Left ventricle myocardium superior (tissue), 1 donor: ENCODE measurements at places on chromosomes 3 and 15.

GRCh38 chr15:40891810-40892446, 2.3 kb upstream of the VPS18 start:
- DNase-seq, result no peak

- no peak for DNase-seq
These were observed 55.8 kb upstream of the IGF2BP2 start for GRCh38 chr3:185880600-185880999.

GRCh38 chr3:155991847-155992246, 121.4 kb downstream of the GMPS start:
- DNase-seq, result no peak

DNA sequence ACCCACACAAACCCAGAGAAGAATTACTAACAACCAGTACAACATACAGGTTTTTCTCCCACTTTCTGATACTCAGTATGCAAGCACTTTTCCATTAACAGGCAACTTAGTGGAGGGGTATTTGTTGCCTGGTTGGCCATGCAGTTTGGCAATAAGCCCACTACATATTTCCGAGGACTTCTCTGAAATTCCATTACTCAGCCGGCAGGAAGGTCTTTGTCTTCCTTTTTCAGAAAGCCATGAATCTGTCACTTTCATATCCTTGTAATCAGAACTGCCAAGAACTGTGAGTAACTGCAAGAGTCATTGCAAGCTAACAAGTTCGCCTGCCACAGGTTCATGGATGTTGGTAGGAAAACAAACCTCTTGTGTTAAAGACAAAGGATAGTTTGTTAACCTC, 422.3 kb upstream of the ROBO1 start:
- no peak for DNase-seq

GRCh38 chr3:197454014-197454413, 101.8 kb downstream of the BDH1 start:
- no peak for DNase-seq

- no peak for DNase-seq
These were observed 186.5 kb downstream of the FOXP1 start for GRCh38 chr3:71397046-71397445.

GRCh38 chr3:121606106-121606505, 12.9 kb downstream of the FBXO40 start:
- no peak for DNase-seq

DNA sequence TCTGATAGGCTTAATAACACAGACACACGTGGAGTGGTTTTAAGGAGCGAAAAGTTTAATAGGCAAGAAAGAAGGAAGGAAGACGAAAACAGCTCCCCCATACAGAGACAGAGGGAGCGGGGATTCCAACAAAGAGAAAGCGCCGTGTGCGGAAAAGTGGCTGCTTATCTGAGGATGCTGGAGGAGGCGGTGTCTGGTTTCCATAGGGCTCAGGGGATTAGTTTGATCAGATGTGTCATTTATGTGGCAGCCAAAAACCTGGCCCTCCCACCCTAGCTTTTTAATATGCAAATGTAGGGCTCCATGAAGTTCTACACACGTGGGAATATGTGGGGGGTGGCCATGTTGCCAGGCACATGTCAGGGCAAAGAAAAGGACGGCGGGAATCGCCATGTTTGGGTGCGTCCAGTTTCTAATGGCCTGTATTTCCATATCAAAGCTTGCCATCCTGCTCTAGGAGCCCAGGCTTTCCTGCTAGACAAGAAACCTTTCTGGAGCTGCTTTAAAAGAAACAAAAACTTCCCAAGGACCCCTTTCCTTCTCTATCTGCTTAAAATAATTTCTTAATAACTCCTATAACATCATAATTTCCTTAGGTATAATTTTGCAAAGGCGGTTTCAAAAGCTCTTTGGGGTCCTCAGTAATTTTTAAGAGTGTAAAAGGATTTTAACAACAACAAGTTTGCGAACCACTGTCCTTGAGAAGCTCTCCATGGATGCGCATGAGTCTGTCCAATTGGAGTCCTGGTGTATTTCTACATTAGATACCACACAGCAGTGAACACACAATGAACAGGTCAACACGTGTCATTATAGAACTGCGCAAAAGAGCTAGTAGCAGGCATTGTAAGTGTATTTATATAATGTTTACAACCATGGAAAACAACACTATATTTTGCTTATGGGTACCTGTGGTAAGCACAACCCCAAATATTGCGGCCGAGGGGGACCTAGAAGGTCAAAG, 622 bp upstream of the ZNF589 start:
- no peak for DNase-seq
